Gastroesophageal sphincter (tissue), 4 donors: ENCODE measurements at places on chromosomes 3 and 15.
A peak's percentile ranks its signal among the peaks of the same experiment; 100 is the strongest.

DNA sequence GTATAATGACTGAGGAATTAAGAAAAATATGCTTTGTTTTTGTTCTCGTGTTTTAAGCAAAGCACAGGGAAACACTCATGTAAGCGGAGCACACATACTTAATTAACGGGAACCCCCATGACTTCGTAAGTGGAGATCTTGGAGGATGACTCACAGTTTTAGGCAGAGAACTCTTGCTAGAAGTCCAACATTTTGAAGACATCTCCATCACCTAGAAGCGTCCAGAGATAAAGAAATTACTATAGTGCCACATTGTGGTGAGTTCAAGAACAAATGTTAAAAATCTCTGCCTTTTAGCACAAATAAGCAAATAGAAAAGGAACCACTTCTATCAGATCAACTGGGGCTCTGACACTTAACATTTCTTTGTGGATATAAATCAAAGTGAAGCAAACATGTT lies 194.1 kb upstream of the ARHGEF26 start:
- ATAC-seq: peak; percentile 89

GRCh38 chr15:32908872-32909271 lies 191.1 kb downstream of the GREM1 start:
- ATAC-seq: no peak

DNA sequence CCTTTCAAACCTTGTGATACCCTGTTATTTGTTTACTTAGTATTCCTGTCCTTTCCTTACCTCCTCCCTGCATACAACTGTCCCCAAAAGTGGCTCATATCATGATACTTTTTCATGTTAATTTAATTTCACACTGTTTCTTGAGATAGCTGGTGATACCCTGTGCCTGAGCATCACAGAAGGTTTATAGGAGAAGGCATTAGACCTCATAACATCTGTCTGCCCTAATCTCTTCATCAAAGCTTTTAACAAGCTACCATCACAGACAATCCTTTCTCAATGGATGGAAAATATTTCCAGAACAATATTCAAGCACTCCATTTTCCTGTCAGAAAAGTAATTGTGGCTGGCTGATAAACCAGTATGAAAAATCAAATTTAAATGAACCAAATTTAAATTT lies 81.6 kb downstream of the SSR3 start:
- ATAC-seq: no peak

- ATAC-seq: no peak
Observed at GRCh38 chr3:124783696-124784095, 53.4 kb downstream of the UMPS start.

DNA sequence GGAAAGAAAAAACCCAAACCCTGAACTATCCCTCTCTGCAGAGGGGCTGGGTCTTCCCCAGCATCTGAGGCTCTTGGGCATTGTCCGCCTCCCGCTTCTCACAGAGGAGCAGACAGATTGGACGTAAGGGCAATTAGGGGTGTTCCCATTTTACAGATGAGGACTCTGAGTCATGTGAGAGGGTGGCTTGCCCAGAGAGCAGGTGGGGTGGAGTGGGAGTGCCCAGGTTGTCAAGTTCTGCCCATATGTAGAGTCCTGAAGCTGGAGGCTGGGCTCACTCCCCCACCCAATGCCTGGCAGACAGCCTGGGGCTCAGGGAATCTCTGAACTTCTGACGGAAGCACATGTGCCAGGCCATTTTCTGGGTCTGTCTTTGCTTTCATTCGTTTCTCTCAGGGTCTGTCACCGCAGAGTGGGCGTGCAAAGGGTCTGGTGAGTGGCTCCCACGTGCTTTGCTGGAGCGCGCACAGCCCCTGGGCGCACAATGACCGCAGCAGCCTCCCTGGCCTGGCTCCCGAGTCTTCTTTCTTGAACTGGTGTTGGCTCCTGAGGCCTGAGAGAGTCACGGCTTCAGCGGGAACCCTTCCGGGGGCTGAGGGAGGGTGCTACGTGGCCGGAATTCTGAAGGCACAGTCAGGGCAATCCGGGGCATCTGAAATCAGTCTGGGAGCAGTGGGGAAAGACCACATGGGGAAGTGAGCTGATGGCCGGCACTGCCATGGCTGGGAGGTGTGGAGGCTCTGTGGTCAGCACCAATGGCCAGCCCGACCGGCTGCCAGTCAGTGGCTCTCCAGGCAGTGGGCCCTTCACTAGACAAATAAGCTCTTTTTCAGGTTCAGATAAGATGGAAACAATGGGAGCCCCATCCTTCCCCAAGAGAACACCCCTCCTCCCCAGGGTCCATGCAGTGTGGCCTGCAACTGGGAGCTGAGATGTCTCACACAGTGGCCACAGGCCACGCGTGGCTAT lies 1.1 kb upstream of the TRPM1 start:
- no peak for ATAC-seq

- no peak for ATAC-seq
Observed at GRCh38 chr15:85440451-85440850, 60.0 kb downstream of the AKAP13 start.

GRCh38 chr15:62482785-62483429 lies 317.8 kb upstream of the C2CD4B start:
- no peak for ATAC-seq

GRCh38 chr3:50164984-50165909 lies 10.1 kb downstream of the SEMA3F start:
- ATAC-seq: peak; percentile 75

GRCh38 chr3:159260049-159260662 lies 458.3 kb downstream of the MFSD1 start:
- ATAC-seq: no peak

DNA sequence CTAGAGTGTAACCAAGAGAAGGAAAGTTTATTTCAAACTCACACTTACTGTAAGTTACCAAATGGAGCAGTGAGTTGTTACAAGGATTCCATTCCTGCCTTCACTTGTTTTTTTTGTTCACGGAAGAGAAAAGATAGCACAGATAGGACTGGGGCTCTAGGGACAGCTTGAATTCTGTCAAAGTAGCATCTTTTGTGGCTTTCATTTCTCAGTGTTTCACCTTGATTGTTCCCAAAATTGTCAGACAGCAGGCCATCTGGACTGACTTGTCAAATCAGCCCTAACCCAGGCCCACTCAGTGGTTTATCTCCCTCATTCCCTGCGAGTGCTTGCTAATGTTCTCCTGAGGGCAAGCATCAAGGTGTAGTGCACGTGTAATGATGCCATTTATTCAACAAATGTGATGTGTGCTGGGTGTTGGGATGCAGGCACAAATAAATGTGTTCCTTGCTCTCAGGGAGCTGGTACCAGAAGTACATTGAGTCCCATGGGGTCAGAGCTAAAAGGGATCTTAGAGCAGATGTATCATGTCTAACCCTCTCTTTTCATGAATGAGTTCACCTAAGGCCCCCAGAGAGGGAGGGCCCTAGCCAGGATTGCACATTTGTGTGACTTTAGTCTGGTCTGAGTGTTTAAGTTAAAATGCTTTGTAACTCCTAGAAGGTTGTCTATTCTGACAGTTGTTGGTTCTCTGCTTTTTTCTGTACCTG lies 49.1 kb downstream of the PDHB start:
- no peak for ATAC-seq

DNA sequence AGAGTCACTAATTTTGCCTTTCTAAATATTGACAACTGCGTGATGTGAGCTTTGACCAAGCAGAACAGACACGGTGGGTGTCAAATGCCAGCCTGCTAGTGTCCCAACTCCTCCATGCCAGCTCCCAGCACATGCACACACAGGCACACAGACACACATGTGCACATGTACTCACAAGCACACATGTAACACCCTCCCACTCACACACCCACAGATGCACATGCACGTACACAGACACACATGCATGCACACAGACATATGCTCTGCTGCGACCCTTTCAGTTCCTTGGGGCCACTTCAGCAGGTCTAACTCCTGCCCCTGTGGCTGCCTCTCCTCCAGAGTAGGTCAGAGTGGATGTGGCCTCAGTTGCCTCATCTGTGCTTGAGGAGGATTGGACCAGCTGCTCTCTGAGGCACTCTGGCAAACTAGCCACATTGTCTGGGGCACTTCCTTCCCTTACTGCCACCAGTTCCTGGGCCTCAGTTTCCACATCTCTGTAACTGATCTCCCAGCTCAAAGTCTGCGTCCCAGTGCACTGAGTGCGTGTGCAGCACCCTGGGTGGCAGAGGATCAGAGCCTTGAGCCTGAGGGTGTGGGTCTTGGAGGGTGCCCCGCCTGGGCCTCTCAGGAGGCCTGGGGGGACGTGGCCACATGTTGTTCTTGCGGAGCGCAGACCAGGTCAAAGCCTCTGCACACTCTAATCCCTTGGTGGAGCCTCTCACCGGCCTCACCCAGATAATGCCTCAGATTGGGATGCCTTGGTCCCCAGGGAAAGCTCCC lies 55.0 kb upstream of the PRR23E start:
- ATAC-seq: no peak
